Hippocampal formation (tissue), 2 donors: ENCODE measurements at places on chromosomes 12 and 14.

- no peak for DNase-seq
These were observed 115.9 kb upstream of the TBX3 start for GRCh38 chr12:114799574-114800487.

- DNase-seq, result no peak
These were observed 171.8 kb upstream of the EGLN3 start for GRCh38 chr14:34122650-34123049.

DNA sequence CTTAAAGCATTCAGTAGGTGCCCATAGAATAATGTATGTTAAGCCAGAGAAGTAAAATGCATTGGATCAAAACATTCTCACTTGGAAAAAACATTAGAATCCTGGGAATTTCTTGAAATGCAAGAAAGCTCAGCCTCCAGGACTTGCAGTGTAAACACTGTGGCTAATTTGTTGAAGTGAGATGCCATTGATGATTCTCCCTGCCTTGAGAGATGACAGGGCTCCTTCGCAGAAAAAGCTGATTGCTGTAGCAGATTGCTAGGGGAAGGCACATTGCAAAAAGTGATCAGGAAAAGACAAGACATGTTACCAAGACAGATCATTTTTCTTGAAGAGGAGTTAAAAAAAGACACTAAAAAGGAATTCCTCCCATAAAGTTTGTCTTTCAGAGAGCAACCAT, 204.2 kb upstream of the HMGA2 start:
- no peak for DNase-seq

- DNase-seq, result no peak
These were observed 32.2 kb downstream of the ANO6 start for GRCh38 chr12:45248095-45248494.

GRCh38 chr12:45768194-45768593, 38.7 kb downstream of the ARID2 start:
- no peak for DNase-seq
